Stimulated activated CD4-positive, alpha-beta T cell treated with anti-CD3 and anti-CD28 coated beads, Interleukin-15, amount 100 ng/mL, for 48 hours (primary cell): ENCODE measurements at places on chromosomes 6 and 20.

- no peak for DNase-seq
Measured at GRCh38 chr6:26536571-26537159, 1.5 kb upstream of the HMGN4 start.

DNA sequence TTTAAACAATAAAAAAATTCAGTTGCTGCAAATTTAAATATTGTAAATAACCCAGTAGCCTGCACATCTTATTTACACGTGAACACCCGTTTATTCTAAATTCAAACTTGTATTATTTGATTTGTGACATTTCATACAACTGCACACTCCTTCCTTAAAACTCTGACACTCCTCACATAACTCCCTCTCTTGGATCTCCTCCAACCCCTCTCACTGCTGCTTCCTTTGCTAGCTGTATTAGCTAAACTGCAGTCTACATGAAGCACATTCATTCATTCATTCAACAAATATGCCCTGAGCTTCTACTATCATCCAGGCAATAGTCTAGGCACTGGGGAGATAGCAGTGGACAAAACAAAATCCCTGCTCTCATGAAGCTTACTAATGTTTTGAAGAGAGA is 47.0 kb downstream of the FBXL4 start:
- no peak for DNase-seq

GRCh38 chr6:11364971-11365397 is 132.5 kb upstream of the NEDD9 start:
- no peak for DNase-seq

DNA sequence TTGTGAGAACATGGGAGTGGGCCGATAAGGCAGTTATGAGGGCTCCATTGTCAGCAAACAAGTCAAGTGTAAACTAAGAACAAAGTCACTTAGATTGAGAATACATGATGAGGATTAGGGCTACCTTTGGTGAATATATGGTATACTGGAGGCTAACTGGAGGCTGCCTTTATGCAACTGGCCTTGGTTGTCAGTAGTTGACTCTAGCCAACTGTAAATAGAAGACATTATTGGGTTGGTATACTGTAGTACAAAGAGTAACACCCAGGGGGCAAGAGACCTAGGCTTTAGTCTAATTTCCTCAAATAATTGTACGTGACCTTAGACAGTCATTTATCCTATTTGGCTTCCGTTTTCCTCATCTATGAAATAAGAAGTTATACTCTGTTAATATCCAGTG is 235.2 kb downstream of the ARID1B start:
- no peak for DNase-seq

DNA sequence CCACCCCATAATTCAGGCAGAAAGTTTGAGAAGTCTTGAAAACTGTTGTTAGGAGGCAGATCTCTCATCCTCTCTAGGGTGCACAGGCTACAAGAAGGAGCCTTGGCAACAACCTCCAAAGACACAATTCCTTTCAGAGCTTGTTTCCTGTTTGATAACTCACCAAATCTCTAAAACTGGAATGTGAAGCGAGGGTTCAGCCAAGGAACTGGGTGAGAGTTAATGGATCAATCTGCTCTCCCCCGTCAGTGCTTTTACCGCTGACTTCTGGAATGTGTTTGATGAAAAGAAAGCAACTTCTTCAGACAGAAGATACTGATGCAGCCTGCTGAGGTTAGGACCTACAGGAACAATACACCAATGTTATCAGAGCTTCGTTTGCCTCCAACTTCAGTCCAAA is 171.8 kb upstream of the BMP2 start:
- no peak for DNase-seq

- no peak for DNase-seq
Measured at GRCh38 chr6:168626046-168626602, 185.1 kb downstream of the SMOC2 start.

- DNase-seq: no peak
Measured at GRCh38 chr20:61234224-61234890, 17.7 kb upstream of the CDH4 start.

DNA sequence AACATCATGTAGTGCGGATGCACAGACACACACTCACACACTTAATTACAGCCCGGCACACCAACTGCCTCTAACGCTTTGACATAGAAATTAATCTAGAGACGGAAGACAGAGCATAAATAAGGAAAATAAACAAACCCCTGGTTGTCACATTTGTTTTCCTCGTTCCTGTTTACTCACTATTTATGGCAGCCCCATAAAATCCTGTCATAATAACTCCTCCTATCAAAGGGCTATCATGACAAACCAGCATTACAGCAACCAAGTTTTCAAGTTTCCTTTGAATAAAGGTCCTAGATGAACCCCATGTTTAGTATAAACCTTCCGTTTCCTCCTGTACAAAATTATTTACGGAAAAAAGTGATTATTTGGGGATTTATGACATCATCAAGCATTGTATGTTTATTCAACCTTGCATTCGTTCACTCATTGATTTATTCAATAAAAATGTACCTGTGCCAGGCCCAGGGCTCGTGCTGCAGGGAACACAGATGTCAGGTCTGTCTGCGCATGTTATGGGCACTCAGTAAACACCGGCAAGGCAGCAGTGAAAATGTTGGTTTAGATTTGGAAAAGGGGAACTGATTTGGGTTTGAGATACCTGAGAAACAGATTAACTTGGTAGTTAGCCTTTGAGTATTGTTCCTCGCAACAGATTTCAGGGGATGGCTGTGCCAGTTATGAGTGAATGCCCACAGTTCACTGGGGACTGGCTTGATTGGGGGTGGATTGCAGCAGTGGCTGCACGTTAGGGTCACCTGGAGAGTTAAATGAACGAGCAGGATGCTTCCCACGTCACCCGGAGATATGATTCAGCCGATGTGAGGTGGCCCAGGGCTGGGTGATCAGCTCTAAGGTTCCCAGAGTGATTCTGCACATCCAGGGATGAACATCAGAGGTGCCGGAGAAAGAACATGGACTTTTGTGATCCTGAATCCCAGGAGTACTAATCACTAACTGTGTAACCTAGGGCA is 295.3 kb upstream of the FOXQ1 start:
- DNase-seq: no peak

GRCh38 chr6:45507186-45507585 is 129.5 kb upstream of the SUPT3H start:
- DNase-seq: no peak

DNA sequence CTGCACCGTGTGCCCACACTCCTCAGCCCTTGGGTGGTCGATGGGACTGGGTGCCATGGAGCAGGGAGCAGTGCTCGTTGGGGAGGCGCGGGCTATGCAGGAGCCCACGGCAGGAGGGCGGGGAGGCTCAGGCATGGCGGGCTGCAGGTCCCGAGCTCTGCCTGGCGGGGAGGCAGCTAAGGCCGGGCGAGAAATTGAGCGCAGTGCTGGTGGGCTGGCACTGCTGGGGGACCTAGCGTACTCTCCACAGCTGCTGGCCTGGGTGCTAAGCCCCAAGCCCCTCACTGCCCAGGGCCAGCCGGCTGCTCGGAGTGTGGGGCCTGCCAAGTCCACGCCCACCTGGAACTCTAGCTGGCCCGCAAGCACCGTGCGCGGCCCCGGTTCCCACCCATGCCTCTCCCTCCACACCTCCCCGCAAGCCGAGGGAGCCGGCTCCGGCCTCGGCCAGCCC is 55.9 kb upstream of the ECI2 start:
- no peak for DNase-seq

DNA sequence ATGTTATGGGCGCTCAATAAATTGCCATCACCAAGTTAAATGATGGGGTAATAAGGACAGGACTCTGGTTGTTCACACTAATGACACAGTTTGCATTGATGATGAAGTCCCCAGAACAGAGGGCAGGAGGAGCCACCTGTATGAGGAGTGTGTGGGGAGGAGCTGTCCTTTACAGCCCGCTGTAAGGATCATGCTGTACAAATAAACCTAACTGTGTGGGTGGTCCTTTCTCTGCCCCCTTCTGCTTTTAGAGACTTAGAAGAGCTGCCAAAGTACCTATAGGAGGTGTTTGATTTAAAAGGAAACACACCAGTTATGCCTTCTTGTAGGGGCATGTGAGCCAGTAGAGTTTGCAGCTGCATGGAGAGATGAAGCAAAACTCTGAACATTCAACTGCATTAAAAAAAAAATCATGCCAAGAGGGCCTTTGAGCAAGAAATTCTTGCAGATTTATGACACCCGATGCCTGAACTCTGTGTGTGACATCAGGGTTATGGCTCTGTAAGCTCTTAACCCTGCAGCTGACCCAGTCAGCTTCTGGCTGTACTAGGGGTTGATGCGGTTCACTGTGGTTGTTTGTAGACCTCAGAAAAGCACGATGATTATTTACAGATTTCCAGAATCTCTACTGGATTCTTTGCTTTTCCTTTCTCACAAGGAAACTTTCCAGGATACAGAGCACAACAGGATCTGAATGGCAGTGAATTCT is 67.4 kb downstream of the UST start:
- DNase-seq: no peak

GRCh38 chr6:150800674-150801314 is 64.7 kb upstream of the MTHFD1L start:
- no peak for DNase-seq

GRCh38 chr6:169935348-169935718 is 183.9 kb downstream of the ERMARD start:
- DNase-seq: no peak

DNA sequence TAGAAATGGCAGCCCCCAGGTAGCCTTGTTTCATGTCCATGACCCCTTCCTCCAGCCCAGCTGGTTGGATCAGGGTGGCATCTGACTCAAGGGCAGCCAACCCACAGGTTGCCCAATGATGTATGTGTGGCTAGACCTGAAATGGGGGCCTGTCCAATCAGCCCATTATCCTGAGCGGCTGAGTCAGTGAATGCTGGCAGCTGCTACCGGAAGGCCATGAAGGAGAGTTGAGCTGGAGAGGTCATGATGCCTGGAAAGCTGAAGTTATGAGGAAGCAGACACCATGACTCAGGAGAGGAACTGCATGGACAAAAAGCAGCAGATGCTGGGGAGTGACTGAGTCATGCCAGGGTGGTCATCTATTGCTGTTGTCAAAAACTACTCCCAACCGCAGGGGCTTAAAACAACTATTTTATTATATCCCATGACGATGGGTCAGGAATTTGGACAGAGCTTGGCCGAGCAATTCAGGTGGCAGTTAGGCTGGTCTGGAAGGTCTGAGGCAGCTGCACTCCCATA is 67.3 kb downstream of the MDGA1 start:
- DNase-seq: no peak

- no peak for DNase-seq
Measured at GRCh38 chr6:37237789-37238188, 19.8 kb upstream of the TBC1D22B start.

GRCh38 chr6:75412969-75413662 is 80.5 kb downstream of the FILIP1 start:
- no peak for DNase-seq

DNA sequence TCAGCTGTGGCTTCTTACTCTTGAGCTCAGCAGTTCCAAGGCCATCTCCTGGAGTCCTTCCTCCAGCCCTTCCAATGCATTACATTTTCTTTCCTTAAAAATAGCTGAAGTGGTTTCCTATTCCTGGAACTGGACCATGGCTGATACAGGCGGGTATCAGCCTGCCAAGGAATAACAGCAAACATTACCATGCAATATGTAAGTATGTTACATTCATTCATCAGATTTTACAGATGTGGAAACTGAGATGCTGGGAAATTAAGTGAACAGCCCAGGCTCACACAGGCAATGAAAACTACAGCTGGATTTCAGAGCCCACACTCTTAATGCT is 100.4 kb downstream of the NRN1 start:
- no peak for DNase-seq

DNA sequence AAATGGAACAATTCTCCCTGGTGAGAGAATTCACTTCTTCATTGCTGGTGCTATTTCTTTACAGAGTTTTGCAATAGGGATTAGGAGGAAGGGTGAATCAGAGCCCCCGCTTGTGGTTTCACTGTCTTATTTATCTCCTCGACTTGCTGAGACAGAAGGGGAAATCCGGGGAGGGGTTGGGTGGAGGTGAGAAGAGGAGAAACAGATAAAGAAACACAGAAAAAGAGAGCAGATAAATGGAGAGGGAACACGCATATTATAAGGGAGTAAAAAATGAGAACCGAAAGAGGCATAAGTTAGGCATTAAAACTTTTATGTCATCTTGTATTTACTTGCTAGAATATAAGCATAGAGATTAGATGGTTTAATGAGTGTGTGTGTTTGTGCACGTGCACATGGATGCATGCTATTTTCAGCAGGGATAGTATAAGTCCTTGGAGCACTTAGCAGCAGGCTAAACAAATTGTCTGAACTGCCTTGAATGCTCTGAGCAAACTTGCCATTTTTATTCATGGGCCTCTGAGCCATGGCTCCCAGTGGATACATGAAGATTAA is 105.0 kb downstream of the OLIG3 start:
- peak; percentile 69 for DNase-seq

DNA sequence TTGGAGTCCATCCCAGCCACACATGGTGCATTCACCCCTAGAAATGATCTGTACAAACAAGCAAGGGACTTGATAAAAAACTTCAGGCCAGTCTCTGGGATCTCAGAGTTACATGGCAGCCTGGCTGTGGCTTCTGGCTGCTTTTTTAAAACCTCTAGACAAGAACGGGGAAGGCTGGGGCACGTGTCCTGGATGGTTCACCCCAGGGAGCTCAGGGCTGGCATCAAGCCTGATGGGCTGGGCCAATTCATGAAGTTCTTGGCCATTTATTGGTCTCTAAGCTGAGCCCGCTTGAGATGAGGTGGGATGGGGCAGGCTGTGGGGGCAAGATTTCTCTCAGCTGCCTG is 10.4 kb upstream of the ZFAND3 start:
- no peak for DNase-seq

GRCh38 chr6:145022199-145022796 is 713.0 kb downstream of the EPM2A start:
- no peak for DNase-seq

DNA sequence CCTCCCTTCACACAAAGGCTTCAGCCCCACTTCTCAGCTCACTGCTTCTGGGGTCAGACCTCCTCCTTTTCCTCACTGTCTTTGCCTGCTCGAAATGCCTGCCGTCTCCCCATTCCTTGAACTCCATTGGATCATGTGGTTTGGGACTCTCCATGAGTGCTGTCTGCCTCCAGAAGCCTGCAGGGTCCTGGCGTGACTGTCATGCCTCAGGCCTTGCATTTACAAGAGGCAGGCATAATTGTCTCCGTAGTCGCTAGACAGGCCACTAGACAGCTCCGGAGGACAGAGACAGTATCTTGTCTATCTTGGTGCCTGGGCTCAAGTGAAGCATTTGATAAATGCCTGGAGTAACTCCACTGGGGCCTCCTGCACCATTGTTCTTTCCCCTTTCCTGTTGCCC is 15.3 kb downstream of the PNLDC1 start:
- no peak for DNase-seq

DNA sequence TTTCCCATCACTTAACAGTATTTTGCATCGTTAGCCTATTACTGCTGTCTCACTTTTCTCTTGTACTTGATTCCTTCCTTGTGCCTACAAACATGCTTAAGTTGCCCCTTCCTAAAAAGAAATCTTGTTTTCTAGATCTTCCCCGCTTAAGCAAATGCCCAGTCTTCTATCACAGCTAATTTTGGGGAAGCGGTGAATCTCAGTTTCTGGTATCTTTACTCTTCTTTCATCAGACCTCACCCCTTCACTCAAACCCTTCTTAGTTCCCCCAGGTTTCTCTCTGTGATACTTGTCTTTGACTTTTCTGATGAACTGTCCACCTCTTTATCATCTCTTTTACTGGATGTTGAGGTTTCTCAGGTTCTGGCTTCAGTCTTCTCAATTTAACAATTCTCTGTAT is 14.2 kb downstream of the VAPB start:
- DNase-seq: no peak

- no peak for DNase-seq
Measured at GRCh38 chr20:64196309-64196708, 32.1 kb downstream of the MYT1 start.

GRCh38 chr6:149933036-149933435 is 8.8 kb upstream of the ULBP2 start:
- no peak for DNase-seq

GRCh38 chr20:33507461-33507860 is 17.6 kb downstream of the CBFA2T2 start:
- no peak for DNase-seq
